Stimulated activated CD8-positive, alpha-beta memory T cell treated with anti-CD3 and anti-CD28 coated beads, Interleukin-15, amount 100 ng/mL, for 48 hours (primary cell): ENCODE measurements at places on chromosomes 4 and X.

GRCh38 chr4:162352580-162353107, 188.8 kb upstream of the FSTL5 start:
- no peak for DNase-seq

- DNase-seq: no peak
These were observed 48.1 kb downstream of the ABCB7 start for GRCh38 chrX:75107863-75108509.

DNA sequence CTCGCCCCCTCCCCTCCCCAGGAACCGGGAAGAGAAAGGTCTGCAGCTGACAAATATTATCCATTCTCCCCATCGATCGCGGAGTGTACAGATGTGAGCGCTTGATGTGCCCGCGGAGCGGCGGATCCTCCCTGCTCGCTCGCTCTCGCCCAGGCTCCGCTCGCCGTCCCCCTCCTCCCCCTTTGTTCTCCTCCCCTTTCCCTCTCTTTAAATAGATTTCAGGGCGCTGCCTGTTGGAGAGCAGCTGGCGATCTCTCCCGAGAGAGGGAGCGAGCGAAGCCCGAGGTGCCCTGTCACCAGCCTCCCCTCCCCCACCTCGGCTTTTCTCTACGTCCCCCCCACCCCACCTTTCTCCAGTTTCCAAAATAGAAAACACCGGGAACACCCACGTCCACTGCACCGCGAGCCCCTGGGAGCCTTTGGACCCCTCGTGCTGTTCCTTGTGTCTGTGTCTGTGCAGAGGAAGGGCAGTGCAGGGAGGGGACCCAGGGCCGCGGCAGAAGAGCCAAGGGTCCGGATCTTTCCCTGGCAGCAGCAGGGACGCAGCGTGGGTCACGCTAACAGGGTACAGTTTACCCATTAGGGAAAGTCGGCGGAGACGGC, 56.6 kb upstream of the BCOR start:
- no peak for DNase-seq

DNA sequence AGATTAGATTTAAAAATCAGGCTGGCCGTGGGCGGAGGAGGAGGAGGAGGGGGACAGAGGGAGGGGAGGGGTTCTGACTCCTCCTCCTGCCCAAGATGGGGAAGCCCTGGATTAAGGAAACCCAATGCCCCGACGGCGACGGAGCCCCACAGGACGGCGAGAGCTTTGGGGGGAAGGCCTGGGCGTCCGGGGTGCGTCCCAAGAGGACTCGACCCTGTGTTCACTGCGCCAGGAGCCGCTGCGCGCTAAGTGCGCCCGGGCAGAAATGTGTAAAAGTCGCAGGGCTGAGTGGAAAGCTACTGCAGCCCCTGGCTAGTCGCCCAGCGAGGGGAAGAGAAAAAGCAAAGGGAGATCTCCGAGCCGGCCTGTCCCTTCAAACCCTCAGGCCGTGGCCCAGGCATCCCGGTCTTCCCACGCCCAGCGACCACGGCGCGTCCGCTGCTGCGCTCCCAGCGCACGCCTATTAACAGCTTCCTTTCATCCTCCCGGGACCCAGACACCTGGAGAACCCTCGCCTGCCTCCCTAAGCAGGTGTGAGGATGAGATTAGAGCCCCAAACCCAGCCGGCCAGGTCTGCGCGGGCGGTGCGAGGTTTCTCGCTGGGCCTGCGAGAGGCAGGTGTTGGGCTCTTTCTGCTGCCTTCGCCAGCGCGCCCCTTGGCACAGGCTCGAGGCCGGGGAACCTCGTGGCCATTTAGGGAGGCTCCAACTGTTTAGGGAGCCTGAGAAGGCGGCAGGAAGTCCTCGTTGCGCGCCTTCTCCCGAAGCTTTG, 1.4 kb upstream of the RPS6KA3 start:
- DNase-seq: no peak

- no peak for DNase-seq
These were observed 655.6 kb upstream of the GALNTL6 start for GRCh38 chr4:171157462-171158082.

GRCh38 chrX:1292575-1293290, 24.1 kb downstream of the CSF2RA start:
- DNase-seq: no peak

DNA sequence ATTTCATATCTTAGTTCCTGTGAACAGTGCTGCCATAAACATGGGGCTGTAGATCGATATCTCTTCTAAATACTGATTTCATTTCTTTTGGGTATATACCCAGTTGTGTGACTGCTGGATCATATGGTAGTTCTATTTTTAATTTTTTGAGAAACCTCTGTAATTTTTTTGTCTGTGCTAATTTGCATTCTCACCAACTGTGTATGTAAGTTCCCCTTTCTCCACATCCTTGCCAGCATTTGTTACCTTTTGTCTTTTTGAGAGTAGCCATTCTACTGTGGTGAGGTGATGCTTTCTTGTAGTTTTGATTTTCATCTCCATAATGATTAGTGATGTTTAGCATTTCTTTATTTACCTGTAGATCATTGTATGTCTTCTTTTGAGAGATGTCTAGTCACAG, 2086.5 kb upstream of the TENM3 start:
- no peak for DNase-seq

DNA sequence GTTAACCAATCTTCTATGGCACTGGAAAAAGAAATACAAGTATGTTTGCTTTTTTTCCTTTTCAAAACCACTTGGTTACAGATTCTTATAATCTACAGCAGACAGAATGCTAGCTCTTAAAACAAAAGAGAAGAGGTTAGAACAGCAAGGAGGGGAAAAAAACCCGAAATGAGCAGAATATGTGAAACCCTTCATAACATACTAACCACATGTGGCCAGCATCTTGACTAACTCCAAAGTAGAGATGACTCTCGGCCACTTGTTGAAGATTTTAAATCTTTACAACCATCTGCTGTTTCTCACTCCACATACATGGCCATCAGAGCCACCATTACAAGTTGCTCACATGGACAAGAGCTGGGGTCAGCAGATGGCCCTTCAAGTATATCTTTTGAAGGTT, 100.3 kb downstream of the PAPSS1 start:
- DNase-seq: no peak

GRCh38 chrX:97238632-97239031, 354.9 kb downstream of the RPA4 start:
- no peak for DNase-seq

DNA sequence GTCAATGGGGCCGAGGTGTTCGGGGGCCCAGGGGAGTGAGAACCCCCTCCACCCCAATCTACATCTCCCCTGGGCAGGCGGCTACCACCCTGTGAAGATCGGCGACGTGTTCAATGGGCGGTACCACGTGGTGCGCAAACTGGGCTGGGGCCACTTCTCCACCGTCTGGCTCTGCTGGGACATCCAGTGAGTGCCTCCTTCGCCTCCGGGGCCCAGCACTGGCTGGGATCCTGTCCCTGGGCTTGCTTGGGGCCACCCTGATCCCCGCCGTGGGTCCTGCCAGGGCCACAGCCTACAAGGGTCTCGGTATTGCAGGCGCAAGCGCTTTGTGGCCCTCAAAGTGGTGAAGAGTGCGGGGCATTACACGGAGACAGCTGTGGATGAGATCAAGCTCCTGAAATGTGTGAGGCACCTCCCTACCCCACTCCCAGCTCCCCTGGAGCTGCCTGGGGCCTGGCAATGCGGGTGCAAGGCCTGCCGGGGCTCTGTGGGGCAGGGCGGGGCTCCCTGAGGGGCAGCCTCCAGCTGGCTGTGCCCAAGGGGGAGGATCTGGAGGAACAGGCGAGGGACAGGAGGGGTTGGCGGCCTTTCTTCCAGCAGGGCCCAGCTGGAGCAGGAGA, 697 bp downstream of the SRPK3 start:
- DNase-seq: no peak

DNA sequence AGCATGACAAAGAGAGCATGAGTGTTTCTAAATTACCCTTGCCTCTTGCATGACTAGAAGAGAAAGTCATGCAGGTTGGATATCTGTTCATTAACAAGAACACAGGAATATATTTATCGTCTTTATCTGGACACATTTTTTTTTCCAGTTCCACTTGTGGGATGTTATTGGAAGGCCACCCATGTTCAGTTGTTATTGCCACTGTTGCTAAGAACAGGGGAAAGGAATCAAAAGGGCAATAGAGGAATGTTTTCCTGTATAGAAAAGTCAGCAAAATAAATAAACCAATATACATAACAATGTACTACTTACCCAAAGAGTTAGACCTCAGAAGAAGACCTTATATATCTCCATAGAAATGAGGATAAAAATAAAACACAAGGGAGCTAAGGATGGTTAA, 270.1 kb downstream of the QDPR start:
- DNase-seq: no peak

DNA sequence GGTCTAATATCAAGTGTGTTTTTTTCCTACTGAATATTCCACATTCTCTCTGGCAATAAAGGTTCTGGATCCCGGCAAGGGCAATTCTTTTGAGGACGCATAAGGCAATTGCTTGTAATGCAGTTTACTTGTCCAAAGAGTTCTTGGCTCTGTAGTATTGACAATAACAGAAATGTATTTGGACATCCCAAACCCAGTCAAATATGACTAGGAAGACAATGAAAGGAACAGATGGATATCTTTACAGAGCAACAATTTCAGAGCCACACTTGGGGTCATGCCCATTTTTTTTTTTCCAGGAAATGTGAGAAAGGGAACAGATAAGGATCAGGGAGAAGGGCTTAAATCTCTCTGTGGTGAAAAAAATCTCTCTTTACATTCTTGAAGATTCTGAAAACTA, 12.2 kb downstream of the GK2 start:
- DNase-seq: no peak

GRCh38 chrX:111282139-111282538, 11.9 kb upstream of the CAPN6 start:
- DNase-seq: no peak

GRCh38 chr4:151677193-151677592, 83.6 kb downstream of the GATB start:
- no peak for DNase-seq

DNA sequence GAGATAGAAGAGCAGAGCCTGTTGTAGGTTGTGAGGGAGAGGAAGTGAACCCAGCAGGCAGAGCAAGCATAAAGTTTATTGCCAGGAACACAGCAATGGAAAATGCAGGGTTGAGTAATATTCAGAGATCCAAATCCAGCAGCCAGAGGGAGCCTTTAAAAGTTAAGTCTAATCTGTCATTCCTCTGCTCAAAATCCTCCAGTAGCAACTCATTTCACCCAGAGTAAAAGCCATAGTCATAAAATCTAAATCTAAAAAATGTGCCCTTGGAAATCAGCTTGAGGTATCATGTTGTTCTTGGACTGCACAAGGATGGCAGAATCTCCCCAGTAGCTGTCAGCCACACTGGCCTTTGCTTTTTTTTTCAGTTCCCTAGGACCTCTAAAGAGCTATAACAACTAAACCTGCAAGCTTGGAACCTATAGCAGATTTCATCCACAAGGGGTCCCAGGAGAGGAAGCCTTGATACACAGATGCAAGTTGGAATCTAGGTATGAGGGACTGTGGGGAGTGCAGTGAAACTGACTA, 62.9 kb upstream of the FRAS1 start:
- DNase-seq: no peak

DNA sequence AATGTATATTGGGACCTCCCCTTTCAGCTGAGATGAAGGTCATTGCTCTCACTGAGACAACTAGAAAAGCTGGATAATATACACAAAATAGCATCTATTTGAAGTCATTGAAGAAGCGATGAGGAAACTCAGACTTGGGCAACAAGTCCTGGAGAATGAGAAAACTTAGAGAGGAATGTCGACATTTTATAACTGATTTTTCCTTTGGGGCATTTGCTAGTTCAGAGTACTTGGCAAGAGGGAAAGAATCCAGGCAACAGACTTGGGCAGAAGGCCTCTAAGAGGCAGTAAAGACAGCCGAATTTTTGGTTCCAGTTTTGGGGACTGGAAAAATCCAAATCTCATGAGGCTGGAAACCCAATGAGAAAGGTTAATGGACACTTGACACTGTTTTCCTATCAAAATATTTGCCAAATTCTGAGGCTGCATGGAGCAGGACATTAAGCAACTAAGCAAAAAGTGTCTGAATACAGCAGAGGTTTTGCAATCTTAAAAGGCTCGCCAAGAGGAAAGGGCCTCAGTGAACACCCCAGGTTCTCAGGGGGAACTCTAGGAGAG, 21.0 kb upstream of the ANXA5 start:
- DNase-seq: no peak

GRCh38 chrX:9598344-9598743, 133.5 kb downstream of the TBL1X start:
- no peak for DNase-seq
